ENCODE measurements at places on chromosomes 16 and 17. TPM values are rescaled to one million over a fixed set of nuclear protein-coding genes. Genes with fewer than 3 reads are reported as not detected.

The KRTAP2-2 gene
- total RNA-seq = not detected

The SHCBP1 gene
- 17.6 TPM for total RNA-seq

The DYNLRB2 gene
- not detected for total RNA-seq

DNA sequence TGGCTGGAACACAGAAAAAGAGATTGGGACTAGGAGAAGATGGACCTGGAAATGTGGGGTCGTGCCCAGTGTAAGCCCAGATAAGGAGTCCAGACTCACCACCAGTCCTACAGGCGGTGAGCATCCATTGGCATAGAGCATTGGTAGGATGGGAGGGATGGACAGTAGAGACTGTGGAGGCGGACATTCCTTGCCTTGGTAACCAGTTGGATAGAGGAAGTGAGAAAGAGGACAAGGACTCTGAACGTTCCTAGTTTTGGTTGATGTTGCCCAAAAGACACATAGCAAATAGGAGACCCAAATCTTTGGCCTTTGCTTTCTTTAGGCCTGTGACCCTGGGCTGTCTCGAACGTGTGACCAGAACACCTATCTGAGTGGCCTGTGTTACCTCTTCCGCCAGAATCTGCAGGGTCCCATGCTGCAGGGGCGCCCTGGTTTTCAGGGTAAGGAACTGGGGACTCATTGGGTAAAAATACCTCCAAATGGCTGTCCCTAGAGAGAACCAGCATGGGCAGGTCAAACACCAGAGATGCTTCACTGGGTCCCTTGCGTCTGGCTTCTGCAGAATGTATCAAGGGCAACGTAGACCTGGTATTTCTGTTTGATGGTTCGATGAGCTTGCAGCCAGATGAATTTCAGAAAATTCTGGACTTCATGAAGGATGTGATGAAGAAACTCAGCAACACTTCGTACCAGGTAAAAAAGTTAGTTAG lies 6.4 kb downstream of the ITGAL start:
- DNase-seq = no peak

- DNase-seq = peak; percentile 80
Measured at GRCh38 chr17:80892019-80892855, 99.4 kb upstream of the CHMP6 start.

GRCh38 chr17:43319293-43320124 lies 79.3 kb upstream of the ARL4D start:
- DNase-seq = no peak

DNA sequence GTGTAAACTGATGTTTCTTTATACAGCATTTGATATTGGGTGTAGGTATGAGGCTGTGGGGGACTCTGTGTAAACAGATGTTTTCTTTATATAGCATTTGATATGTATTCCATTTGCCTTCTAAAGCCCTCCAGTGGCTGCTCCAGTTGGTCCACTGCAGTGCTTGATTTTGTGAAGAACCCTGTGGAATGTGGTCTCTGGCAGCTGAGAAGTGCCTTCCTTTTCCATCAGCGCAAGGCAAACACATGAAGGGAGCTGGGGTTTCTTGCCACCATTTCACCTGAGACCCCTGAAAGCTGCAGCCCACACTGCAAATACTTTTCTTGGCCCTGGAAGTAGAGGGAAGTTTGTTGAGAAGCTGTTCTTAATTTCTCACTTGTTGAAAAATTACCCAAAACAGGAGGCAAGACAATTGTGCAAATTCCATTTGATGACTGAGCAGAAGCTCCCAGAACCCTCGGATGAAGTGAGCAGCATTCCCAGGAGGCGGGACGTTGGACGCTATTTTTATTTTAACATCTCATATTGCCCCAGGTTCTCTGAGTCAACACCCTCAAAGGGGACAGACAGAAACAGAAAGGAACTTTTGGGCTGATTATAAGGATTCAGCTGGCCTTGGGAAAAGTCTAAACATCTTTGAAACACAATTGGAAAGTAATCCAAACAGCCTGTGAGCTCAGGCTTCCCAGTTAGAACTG lies 158.5 kb upstream of the RPH3AL start:
- DNase-seq = no peak
